NCI-H1436 treated with DMSO at 0.1 percent for 48 hours (cell line): ENCODE measurements at places on chromosomes 11 and 22.

- DNase-seq: no peak
These were observed at the start of gene TUBA8 for GRCh38 chr22:18110194-18110953. Gene TUBA8, plus strand, starts transcription at chr22:18110809. Its CDS starts 57 bp downstream, at chr22:18110866.

- DNase-seq: no peak
These were observed 16.9 kb downstream of the SERPINH1 start for GRCh38 chr11:75578977-75579376.

DNA sequence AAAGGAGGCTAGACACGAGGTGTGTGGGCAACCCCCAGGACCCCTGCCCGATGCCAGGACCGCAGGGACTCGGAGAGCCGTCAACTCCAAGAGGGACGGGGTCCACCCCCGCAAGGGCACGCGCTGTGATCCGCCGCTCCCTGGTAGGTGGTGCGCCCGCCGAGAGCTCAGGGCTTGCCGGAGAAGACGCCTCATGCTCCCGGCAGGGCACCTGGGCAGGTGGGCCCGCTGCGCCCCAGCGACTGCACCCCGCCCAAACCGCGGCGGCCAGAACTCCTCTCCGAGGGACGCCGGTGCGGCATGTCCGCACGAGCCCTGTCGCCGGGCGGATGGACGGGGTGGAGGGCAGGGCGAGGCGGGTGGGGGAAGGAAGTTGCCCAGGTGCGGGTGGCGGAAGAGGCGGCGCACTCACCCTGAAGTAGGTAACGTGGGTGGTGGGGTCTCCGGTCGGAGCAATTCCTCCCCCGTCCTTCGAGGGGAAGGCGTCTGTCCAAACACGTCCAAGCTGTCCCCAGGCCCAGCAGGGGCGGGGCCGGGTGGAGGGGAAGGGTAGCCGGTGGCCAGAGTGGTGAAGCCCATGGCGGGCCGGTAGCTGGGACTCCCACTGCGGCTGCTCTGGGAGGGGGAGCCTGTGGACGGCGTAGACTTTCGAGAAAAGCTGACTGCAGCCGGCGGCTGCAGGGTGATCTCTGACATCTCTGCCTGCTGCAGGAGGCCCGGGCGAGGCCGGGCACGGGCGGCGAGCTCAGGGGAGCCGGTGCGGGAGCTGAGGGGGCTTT, 37.2 kb downstream of the IGSF9B start:
- DNase-seq: no peak

- no peak for DNase-seq
These were observed 6.6 kb upstream of the PLXNB2 start for GRCh38 chr22:50314081-50314454.

- no peak for DNase-seq
These were observed 341.1 kb upstream of the B3GAT1 start for GRCh38 chr11:134752964-134753770.

DNA sequence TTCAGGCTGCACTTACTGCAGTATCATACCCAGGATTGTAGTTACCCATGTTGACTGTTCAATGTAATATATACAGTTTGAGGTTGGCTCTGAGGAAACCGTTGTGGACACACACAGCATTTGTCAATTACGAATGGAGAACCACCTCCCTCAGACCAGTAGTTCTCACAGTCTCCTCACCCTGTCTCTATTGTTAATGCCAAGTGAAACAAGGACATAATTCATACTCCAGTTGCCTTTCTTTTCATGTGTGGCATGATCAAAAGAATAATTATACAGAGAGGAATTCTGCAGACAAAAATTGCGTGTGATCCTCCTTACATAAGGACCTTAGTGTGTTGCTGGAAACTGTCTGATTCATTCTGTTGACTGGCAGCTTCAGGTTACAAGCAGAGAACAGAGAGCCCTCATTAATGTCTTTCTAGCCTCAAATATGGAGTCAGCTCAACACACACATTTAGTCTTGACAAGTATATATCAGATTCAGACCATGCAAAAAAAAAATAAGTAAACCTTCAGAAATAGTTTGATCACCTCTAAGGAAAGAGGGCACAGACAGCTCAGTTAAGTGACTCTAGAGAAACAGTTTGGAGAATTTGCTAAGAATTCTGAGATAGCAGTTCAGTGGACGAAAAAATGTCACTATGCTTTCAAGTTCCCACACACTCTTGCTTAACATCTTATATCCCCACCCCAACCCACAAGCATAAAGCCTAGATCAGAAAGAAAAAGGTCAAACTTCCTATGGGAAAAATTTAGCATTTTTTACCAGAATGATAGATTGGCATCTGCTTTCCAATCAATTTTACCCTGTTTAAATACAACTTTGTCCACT, 96.1 kb downstream of the MAML2 start:
- peak; percentile 40 for DNase-seq

DNA sequence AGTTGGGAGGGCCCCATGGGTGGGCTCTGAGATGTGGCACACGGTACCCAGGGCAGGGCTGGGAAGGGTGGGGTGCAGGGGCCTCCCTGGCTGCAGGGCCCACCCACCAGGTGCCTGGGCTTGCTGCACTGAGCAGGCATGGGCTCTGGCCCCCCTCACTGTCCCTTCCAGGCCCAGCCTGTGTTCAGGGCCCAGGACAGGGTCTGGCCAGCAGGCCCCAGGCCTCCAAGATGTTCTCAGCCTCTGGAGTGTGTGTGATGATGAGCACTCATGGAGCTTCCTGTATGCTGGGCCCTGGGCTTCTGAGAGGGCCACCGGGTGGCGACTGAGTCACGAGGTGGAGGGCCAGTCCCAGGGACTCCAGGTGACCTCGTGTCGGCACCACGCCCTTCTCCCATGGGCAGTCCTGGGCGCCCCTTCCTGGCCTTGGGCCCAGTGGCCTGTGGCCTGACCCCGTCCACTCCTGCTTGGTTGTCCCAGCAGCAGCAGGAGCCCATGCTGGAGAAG, 55.9 kb upstream of the CCDC188 start:
- no peak for DNase-seq
